ENCODE measurements at places on chromosomes 1 and 21.

GRCh38 chr1:79792219-79792930 is 785.8 kb upstream of the ADGRL4 start:
- no peak for DNase-seq

DNA sequence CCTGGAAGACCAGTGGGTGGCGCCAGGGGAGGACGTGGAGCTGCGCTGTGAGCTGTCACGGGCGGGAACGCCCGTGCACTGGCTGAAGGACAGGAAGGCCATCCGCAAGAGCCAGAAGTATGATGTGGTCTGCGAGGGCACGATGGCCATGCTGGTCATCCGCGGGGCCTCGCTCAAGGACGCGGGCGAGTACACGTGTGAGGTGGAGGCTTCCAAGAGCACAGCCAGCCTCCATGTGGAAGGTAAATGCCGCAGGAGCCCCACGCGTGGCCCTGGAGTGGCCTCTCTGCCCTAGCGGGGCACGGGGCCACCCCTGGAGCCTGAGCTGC is 75.2 kb downstream of the OBSCN start:
- no peak for DNase-seq

DNA sequence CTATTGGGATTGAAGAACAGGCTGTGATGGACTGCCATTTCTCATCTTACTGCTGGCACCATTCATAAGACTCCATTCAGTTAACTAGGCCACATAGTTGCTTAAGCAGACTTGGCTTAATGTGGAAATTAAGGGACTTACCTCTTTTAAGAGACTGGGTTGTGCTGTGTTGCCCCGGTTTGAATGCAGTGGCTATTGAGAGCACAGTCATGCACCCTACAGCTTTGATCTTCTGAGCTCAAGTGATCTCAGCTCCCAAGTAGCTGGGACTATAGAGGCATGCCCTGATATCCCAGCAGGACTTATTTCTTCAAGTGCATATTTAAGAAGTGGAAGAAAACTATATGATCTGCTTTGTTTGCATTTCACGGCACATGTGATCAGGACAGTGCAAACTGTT is 181.1 kb downstream of the RASAL2 start:
- no peak for DNase-seq

DNA sequence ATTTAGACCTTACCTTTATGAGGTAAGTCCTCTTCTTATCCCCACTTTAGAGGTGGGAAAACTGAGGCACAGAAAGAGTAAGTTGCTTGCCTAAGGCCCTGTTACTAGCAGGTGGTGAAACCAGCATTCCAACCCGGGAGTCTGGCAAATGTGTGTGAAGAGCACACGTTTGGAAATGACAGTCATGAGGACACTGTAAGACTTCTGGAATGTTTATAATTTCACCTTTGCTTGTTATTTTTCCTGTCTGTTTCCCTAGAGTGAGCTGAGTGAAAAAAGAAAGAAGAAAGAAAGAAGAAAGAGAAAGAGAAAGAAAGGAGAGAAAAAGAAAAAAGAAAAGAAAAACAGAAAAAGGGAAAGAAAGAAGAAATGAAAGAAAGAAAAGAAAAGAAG is 21.2 kb upstream of the LGALS8 start:
- DNase-seq, result no peak

GRCh38 chr1:17346046-17346789 is 25.8 kb upstream of the PADI6 start:
- no peak for DNase-seq

GRCh38 chr1:164562061-164562460 is 3.1 kb downstream of the PBX1 start:
- DNase-seq, result no peak

DNA sequence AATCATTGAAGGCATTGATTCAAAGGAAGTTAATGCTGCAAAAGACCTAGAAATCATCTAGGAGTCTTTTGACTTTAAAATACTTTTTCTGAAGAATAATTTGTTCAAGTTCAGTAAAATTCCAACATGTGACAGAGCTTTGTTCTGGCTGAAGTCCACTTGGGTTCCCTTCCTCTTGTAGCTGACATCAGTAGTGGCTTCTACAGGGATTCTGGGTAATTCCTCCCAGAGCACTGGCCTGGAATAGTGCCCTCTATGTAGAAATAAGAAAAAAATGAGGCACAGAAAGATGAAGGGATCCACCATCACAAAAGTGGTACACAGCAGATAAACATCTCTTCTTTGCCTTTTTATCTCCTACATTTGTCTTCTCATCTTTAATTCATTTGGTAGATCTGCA is 548.1 kb downstream of the LTN1 start:
- no peak for DNase-seq

DNA sequence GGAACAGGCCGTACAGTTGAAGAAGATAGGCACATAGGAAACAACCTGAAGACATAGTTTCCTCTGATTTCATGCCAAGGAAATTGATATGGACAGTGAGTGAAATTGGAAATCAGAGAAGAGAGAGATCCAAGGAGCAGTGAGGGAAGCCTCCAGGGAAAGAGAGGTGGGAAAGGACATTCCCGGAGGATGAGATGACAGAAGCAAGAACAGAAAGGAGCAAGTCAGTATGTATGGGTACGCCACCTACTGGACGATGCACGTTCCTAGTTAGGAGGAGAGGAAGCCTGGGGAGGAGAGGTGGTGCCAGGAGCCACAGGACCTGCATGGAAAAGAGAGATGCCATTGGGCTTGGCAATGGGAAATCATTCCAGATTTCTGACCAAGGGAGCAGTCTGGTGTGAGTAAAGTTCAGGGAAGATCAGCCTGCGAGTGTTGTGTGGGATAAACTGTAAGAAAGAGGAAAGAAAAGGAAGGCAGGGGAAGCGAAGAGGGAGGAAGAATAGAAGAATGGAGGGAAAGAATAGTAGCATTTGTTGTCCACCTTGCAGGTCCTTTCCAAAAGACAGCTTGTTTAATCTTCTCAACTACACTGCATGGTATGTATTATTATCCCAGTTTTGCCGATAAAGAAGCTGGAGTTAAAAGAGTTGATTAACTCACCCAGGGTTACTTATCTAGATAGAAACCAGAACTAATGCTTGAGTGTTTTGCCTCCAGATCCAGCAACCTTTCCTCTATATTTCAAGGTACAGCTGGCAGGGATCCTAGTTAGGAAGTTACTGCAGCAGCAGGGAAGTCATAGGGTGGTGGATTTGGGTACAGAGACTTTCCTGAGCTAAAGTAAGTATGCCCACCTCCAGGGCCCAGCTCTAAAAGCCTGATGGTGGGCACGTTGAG is 27.4 kb downstream of the C1orf116 start:
- no peak for DNase-seq

- DNase-seq, result no peak
Measured at GRCh38 chr21:37462087-37462861, 95.7 kb downstream of the DYRK1A start.

- no peak for DNase-seq
Measured at GRCh38 chr1:195604287-195604686, 1004.0 kb downstream of the KCNT2 start.

GRCh38 chr1:206495493-206496046 is 11.8 kb upstream of the RASSF5 start:
- DNase-seq, result no peak

GRCh38 chr1:199279872-199280645 is 641.2 kb downstream of the PTPRC start:
- no peak for DNase-seq

DNA sequence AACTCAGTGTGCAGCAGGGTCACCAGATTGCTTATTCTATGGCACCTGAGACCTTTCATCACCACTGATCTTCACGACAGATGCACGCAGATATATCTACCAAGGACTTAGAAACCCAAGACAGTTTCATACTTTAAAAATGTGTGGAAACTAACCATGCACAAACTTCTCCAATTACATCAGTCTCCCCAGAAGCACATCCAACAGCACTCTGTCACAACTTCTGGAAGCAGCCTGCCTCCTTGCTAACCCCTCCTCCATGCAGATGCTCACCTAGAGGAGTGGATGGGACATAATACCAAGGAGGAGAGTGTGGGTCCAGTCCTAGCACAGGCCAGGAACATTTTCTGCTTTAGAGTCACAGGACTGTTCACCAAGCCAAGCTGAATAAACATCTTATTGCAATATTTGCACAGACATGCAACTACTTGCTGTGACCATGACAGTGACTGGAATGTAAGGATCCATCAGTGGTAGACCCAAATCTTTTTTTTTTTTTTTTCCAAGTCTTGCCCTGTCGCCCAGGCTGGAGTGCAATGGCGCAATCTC is 69.4 kb downstream of the HIVEP3 start:
- no peak for DNase-seq

GRCh38 chr1:89918794-89919155 is 76.1 kb upstream of the ZNF326 start:
- no peak for DNase-seq

DNA sequence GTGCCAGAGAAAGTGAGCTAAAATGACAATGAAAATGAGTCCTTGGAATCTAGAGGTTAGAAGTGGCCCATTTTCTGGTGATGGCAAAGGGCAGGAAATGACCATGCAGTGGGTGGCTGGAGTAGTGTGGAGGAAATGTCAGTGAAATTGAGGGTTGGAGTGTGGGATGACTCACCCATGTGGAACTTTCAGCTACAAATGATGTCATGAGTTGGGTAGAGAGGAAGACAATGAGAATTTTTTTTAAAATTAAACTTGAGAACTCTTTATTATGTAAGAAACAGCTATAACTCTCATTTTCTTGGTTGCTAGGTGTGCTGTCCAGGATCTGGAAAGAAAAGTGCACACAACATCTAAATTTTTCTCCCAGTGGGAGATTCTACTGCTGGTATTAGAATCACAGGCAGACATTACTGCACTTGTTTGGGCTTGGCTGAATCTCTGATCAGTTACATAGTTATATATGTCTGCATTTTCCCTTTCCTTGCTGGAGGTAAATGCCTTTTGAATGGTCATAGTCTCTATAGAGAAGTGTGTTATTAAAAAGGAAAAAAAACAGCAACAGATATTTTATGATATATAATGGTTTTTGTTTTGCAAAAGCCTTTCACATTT is 56.8 kb upstream of the GNG12 start:
- peak; percentile 81 for DNase-seq

- DNase-seq, result no peak
Measured at GRCh38 chr1:244104309-244105060, 53.4 kb downstream of the ZBTB18 start.

DNA sequence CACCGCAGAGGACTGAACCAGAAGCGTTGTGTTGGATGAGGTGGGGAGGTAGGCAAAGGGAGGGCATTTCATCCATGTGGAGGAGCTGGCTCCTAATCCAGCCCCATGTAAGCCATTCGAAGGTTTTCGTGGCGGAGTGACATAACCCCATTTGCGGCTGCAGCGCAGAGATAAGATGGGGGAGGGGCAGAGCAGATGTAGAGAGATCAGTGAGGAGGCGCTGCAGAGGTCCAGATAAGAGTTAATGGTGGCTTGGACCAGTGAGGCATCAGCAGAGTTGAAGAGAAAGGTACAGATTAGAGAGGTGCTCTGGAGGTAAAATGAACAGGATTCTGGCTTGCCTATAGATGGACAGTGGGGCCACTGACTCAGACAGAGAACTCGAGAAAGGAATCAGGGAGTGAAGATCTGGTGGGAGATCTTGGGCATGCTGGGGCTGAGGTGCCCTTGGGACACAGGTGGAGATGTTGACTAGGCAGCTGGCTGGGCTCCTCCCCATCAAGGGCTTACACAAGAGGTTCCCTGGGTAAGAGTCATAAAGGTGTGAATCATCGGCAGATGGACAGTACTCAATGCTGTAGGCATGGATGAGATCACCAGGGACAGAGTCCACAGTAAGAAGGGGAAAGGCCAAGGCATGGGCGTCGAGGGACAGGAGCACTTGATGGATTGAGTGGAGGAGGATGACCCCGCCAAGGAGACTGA is 7.8 kb upstream of the PTPRF start:
- no peak for DNase-seq

DNA sequence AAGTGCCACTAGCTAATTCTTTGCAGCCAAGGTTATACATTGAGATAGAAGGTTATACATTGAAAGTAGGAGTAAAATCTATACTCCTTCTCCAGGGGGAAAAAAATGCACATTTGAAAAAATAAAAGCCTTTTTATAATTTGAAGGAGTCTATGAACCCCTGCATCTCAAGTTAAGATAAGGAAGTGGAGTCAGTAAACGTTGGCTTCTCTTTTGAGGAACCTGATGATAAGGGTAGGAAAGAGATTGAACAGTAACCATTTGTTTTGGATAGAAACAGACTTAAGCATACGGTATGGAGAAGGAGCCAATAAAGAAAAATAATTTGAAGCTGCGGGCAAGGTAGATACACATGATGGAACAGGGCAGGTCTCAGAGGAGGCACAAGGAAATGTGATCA is 64.1 kb downstream of the RPAP2 start:
- DNase-seq, result no peak

GRCh38 chr1:209458921-209459320 is 124.6 kb upstream of the CAMK1G start:
- DNase-seq, result no peak

GRCh38 chr1:207344221-207344620 is 22.7 kb downstream of the CD55 start:
- no peak for DNase-seq

DNA sequence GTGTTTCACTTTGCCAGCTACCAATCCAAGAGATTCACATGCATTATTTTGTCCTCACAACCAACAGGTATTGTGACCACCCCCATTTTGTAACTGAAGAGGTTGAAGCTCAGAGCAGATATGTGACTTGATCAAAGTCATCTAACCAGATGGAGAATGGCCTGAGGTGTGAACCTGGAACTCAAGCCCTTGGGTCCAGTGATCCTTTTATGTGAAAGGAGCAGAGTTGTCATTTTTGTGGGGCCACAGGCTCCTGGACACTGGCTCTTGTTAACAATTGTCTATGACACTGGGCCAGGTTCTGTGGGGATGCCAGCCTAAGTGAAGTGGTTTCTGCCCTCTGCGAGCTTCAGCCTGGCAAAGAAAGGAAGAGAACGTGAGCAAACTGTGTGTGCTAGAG is 172.6 kb downstream of the ZZZ3 start:
- DNase-seq, result no peak

- DNase-seq, result no peak
Measured at GRCh38 chr1:235074523-235075047, 54.1 kb downstream of the TOMM20 start.

GRCh38 chr1:206082831-206083695 is 30.1 kb downstream of the RHEX start:
- no peak for DNase-seq

GRCh38 chr1:219119839-219120238 is 53.8 kb upstream of the LYPLAL1 start:
- no peak for DNase-seq

GRCh38 chr21:37509802-37510393 is 143.3 kb downstream of the DYRK1A start:
- no peak for DNase-seq

- no peak for DNase-seq
Measured at GRCh38 chr1:3074800-3075199, 5.8 kb downstream of the PRDM16 start.
